Caudate nucleus (tissue), 63 donors: ENCODE measurements at places on chromosomes 3 and 15.

GRCh38 chr3:64209866-64210621 lies 15.2 kb downstream of the PRICKLE2 start:
- DNase-seq: peak; percentile 44

- DNase-seq: peak; percentile 18
Observed at GRCh38 chr15:101121511-101122090, 130.2 kb downstream of the CHSY1 start.

GRCh38 chr15:60994963-60995475 lies 234.1 kb downstream of the RORA start:
- DNase-seq: no peak

DNA sequence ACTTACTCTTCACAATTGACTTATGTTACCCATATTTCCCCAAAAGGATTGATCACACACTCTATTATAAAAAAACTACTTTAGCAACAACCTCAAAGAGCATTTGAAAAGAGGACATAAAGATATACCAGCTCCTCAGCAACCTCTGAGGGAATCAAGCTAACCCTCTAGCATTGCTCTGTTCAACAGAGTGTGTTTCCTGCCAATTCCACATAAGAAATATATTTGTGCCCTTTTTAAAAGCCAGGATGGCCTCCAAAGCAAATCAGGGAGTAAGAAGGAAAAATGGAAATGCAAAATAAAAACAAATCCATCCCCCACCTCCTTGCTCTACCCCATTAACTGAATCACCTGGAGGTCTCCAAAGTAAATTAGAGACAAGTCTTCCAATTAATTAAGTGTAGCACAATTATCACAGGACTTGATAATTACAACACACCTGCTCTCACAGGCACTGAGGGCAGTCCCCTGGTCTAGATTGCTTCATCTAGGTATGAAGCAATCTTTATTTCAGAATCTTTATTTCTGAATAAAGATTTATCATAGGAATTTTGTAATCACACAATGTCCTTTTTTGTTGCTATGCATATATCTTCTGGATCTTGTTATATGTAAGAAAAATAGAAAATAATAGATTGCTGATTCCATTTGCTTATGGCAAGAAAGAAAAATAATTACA lies 34.8 kb downstream of the GPR176 start:
- no peak for DNase-seq

- DNase-seq: no peak
Observed at GRCh38 chr3:151276038-151276686, 2.2 kb downstream of the P2RY14 start.

DNA sequence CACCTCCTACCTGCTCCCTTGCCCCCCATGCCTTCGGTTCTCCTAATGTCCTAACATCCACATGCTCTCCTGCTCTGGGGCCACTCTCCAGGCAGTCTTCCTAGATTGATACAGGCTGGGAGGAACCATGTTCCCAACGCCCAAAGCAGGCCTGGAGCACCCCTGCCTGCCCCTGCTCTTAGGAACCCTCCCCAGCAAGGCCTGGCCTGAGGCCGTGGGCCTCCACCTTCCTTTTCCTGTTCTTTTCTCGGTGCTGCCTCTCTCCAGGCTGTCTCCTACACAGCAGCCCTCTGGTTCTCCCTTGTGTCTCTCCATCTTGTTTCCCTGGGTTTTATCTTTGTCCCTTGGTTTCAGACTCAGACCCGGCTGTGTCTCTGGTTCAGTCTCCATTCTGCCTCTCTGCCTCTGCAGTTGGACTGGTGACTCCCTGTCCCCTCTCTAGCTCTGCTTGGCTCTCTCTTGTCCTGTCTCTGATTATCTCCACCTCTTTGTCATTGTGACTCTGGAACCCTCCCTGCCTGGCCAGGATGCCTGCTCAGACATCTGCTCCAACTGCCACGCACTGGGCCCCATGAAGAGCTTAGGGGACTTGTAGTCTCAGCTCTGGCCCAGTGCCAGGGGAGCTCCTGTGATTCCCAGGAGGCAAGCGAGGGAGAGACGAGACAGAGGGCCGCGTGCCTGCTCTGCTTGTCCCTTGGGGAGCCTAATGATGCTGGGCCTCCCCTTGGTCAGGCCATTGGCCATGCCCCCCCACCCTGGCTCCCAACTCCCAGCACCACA lies 26.0 kb upstream of the RPL29 start:
- peak; percentile 74 for DNase-seq

DNA sequence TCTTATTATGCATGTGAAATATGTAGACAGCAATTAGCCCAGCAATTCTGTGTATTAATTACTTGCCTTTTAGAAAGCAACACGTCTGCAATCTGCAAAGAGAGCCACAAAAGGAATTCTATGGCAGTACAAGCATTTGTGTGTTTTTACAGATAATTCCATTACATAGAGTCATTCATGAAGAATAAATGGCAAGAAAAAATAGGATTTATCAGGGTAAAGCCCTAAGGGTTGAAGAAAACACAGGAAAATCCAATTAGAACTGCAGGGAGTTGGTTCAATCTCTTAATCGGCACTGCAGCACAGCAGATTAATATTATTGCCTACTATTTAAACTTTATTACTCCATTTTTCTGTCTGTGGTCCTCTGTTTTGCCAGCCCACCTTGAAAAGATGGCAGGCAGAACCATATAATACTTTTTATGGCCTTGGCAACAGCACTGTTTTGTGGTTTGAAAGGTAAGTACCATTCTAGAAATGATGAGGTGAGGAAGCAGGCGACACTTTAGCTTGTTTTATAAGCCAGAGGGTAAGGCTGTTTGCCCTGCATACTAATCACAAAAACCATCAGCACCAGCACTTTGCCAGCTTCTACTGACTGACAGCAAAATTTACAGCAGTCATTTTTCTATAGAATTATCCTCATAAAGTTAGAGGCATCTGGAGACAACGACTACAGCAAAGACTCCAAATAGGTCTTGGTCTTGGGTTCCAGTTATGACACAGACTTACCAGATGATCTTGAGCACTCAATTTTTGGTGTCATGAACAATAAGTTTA lies 638.2 kb upstream of the NAALADL2 start:
- DNase-seq: no peak

DNA sequence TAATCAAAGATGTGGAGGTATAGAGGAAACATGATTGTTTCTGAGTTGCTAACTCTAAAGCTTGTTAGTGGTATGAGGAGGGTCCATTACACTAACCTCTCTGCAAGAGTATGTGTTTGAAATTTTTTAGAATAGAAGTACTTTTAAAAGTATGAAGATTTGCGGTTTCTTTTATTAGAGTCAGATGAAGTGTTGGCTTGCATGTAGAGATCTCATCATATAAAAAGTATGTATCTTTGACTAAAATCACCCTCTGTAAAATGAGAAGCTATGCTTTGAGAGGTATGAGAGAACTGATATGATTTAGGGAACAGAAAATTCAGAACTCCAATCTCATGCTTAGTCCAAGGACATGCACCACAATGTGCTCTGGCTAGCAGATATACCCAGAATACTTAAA lies 140.4 kb upstream of the MBNL1 start:
- DNase-seq: no peak

GRCh38 chr3:119350114-119350513 lies 55.9 kb downstream of the ARHGAP31 start:
- DNase-seq: no peak

GRCh38 chr15:32861761-32862160 lies 144.0 kb downstream of the GREM1 start:
- peak; percentile 14 for DNase-seq

- DNase-seq: no peak
Observed at GRCh38 chr3:63365671-63366070, 87.6 kb downstream of the SYNPR start.

DNA sequence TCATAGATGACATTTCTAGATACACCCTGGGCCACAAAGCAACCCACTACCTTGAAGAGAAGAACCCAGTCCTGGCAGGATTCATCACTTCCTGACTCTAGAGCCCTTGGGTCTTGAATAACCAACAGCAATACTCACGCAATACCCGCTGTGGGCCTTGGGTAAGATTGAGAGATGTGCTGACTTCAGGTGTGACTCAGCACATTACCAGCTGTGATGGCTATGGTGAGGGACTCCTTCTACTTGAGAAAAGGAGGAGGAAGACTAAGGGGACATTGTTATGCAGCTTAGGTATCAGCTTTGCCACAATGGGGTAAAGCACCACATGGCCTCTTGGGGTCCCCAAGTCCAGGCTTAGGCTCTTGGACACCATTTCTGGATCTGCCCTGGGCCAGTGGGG lies 14.9 kb downstream of the C3orf33 start:
- DNase-seq: no peak

GRCh38 chr15:45664451-45664850 lies 29.6 kb downstream of the SQOR start:
- no peak for DNase-seq

DNA sequence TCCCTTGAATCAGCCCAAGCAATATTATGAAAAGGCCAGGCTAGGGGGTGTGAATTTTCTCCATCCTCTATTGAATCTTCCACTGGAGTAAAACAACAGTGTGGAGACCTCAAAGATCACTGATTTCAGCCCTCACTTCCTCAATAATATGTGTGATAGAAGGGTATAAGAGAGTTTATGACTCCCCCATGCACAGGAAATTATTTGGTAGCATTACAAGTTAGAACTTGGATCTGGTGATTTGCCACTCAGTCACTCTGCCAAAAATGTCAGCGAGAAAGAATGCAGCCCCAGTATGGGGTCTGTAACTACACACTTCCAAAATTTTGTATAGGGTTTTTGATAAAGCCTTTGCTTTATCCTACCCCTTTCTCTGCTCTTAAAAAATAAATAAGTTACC lies 81.0 kb upstream of the KCNMB2 start:
- DNase-seq: no peak

- DNase-seq: no peak
Observed at GRCh38 chr3:142902356-142902755, 13.5 kb upstream of the PCOLCE2 start.

DNA sequence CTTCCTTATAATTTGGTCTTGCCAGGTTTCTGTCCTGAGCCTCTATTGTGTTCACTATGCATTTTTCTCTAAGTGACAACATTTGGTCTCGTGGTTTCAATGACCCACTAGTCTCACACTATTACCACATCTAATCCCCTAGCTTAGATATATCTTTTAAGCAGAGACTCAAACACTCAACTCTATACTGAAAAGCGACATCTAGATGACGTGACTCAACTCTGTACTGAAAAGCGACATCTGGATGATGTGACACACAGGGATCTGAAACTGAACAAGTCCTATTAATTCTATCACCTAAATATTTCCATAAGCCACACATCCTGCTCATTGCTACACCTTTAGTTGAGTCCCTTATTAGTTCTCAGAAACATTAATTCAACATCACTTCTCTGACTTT lies 141.7 kb upstream of the MBNL1 start:
- DNase-seq: no peak

GRCh38 chr3:129602730-129603560 lies 3.5 kb downstream of the PLXND1 start:
- no peak for DNase-seq

DNA sequence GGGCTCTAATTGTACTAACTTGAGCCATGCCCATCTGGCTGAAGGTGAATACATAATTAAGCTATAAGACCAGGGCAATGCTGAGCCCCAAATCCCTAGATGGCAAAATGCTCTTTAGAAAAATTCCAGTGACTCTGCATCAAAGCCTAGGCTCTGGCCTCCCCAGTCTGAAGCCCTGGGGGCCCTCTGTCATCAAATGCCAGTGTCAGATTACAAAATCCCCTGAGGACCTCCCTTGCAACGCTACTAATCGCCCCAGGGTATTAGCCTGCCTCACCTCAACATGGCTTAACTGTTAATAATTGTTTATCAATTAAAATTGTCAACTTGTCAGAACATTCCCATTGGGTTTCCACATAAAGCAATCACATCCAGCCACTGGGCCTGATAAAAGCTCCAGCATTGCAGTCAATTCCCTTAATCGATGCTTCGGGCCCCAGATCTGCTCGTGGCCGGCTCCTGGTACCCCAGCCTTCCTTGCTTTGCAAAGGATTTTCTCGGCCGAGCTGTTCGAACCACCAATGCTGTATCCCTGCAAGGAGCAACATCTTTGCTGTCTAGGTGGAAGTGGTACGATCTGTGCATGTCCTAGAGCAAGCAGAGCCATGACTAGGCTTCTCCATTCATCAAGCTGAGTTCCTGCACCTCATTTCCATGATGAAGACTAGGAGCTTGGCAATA lies 151.7 kb downstream of the MEGF11 start:
- no peak for DNase-seq

- DNase-seq: no peak
Observed at GRCh38 chr15:75620058-75620820, 5.3 kb downstream of the SNUPN start.

GRCh38 chr15:90055182-90055581 lies 47.1 kb downstream of the IDH2 start:
- DNase-seq: no peak

- no peak for DNase-seq
Observed at GRCh38 chr3:68880632-68881031, 51.7 kb downstream of the TAFA4 start.

- no peak for DNase-seq
Observed at GRCh38 chr15:51075826-51076523, 18.7 kb downstream of the TNFAIP8L3 start.

- no peak for DNase-seq
Observed at GRCh38 chr15:40930430-40931299, 1.5 kb downstream of the DLL4 start.

GRCh38 chr3:128931046-128931445 lies 51.6 kb downstream of the ACAD9 start:
- DNase-seq: no peak

GRCh38 chr15:77085297-77085696 lies 14.4 kb upstream of the TSPAN3 start:
- DNase-seq: no peak
